ENCODE measurements at places on chromosomes 6 and 20.

DNA sequence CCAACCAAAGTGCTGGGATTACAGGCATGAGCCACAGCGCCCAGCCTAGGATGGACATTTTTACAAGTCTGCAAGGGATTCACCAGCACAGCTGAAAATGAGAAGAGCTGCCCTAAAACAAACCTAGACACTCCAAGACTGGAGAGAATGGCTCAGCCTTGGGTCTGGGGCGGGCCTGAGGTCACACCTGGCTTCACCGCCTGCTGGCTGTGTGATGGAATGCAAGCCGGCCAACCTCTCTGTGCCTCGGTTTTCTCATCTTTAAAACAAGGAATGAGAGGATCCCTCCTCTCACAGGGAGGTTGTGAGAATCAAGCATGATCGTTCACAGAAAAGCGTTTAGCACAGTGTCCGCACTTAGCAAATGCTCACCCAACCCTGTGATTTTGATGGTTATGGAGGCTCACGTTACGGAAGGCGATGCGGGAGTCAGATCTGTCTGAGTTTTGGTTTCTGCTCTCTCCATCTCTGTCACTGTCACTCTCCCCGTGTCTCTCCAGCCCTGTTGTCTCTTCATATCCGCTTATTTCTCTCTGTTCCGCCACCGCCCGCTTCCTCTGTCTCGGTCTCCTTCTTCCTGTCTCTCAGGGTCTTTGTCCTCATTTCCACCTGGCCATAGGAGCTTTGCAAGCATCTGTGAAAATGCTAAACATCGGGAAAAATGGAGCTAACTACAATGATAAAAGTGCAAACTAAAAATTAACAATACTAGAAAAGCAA lies 47.6 kb downstream of the CEBPB start:
- DNase-seq, result no peak

DNA sequence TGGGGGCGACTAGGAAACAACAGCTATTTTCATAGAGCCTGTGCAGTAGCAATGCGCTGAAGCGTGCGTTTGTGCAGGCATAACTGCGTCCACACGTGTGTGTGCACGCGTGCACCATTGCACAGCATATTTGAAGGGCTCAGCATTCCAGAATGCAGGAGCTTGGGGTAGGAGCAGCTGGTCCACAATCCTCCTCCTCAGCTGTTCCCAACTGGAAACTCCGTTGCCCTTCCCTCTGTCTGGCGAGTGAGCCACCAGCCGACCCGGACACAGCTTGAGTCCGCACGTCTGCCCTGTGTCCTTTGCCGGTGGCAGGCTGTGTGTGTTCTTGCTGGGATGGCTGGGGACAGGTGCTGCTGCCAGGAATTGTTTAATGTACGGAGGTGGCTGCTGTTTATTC lies 110.2 kb downstream of the SASH1 start:
- DNase-seq, result no peak

- DNase-seq, result no peak
These were observed 116.6 kb downstream of the DLL1 start for GRCh38 chr6:170174124-170174770.

GRCh38 chr20:12090920-12091319 lies 173.2 kb downstream of the BTBD3 start:
- DNase-seq, result no peak

- no peak for DNase-seq
These were observed 502.0 kb downstream of the QKI start for GRCh38 chr6:163916315-163917081.

GRCh38 chr20:57145089-57145631 lies 121.3 kb downstream of the BMP7 start:
- DNase-seq, result no peak

GRCh38 chr6:41373627-41373918 lies 38.2 kb downstream of the NCR2 start:
- DNase-seq, result no peak

DNA sequence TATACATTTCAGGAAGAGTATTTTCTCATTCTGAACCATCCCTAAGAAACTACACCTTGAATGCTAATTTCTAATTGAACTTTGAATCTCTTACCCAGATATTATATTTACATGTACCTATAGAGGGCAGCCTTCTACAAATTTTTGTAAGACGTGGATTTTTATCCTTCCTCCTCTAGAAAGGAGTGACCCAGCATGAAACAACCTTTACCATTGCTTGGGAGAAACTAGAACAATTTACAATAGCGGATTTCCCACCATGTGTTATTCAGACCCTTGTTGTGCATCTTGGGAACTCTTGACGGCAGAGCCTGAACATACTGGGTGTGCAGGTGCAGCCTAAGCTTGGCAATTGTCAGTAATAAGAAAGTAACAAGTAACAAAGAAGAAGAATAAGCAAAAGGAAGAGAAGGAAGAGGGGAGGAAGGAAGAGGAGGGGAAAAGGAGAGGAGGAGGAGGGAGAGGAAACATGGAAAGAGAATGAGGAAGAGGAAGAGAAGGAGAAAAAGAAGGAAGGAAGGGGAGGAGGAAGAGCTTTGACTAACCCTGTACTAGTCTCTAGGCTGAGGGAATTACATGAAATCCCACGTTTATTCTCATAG lies 10.8 kb upstream of the TAAR1 start:
- peak; percentile 61 for DNase-seq

DNA sequence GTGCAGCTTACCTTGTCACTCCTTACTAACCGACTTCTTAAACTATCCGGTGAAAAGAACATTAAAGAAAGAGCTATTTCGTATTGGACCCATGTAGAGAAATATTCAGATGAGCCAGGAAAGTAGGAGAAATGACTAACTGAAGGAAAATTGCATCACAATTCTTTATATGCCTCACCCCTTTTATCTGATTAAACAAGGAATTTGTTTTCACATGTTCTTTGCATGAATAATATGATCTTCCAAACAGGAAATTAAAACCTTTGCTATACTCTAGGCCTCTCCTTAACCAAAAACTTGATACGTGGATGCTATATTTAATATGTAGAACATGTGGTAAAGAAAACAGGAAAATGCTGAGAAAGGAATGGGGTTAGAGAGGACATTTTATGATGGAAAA lies 41.9 kb upstream of the LRRC1 start:
- peak; percentile 72 for DNase-seq

DNA sequence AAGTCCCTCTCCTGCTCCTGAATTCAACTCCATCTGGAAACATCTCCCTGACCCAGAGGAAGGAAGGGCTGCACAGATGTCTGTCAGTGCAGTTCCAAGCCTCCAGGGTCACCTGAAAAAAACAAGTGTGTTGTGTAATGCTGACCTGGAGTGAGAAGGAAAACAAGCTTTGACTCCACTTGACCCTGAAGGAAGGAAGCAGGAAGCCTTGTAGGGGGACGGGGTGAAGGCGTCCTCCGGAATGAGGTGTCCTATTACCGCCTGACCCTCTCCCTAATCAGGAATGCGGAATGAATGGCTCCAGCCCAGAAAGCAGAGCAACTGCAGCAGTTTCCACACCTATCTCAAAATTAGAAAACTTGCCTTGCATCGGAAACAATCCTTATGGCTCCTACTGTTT lies 13.9 kb upstream of the ADGRF5 start:
- no peak for DNase-seq

GRCh38 chr20:20759132-20759531 lies 46.7 kb upstream of the RALGAPA2 start:
- DNase-seq, result no peak

DNA sequence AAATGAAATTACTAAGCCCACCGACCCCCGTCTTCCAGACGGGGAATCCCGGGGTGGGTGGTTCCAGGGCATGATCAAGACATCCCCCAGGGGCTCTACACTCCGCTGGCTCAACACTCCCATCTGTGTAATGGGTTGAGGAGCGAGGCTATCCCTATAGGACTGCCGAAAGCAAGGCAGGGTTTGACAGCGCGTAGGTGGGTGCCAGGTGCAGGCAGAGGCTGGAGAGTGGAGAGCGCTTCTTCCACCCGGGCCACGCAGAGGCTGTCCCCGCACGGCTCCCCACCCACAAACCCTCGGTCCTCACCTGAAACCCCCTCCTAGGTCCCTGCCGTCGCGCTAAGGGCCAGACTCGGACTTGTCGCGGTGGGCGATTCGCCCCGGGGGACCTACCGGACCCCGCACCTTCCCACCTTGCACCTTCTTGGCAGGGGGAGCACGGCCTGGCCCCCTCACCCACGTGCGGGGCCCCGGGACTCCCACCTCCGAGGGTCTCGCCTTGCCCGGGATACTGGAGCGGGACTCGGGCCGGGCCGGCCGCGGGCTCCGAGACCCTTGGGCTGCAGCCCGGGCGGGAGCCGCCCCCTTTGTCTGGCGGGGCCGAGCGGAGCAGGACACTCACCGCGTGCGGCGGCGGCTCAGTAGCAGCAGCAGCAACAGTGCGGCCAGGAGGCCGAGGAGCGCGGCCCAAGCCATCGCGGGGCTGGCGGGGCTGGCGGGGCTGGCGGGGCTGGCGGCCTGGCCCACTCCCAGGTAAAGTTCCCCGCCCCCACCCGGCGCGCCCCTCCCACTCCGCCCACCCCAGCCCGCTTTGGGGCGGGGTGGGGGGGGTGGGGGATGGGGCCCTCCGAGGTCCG lies at the start of gene PTGIS:
Gene PTGIS (minus strand): TSS at position 717 of the 857 bp plus-strand sequence. CDS start 21 bp downstream, at position 696.
- peak; percentile 64 for DNase-seq

DNA sequence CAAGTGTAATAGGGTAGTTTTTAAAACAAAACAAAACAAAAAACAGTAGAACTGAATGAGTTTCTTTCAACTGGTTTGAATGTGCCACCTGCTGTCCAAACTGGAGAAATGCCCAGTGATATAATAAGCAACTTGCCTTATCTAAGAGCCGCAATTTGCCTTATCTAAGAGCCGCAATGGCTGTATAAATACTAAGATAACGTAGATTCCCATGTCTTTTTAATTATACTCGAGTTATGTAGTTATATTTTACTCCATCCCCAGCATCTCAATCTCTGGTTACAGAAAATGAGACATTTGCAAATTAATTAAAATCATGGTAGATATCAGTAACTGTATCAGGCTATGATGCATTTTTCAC lies 67.2 kb downstream of the RPP40 start:
- peak; percentile 47 for DNase-seq

DNA sequence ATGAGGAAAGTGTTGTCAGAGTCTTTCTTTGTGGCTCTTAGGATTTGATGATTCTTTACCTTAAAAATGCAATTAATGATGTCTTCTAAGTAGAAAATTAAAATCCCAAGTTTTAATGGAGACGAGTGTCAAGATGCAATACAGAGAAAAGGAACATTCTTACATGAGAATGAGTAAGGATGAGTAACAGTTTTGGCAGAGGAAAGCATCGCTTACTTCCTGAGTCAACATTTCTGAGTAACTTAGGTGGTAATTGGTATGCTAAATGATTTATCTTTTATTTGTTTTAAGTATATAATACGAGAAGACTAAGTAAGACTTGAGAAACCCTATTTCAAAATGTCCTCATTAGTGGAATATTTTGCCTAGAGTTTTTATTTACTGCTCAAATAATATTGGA lies 101.3 kb downstream of the RTN4IP1 start:
- peak; percentile 81 for DNase-seq

- DNase-seq, result no peak
These were observed 69.8 kb downstream of the SNAP25 start for GRCh38 chr20:10288421-10288820.

DNA sequence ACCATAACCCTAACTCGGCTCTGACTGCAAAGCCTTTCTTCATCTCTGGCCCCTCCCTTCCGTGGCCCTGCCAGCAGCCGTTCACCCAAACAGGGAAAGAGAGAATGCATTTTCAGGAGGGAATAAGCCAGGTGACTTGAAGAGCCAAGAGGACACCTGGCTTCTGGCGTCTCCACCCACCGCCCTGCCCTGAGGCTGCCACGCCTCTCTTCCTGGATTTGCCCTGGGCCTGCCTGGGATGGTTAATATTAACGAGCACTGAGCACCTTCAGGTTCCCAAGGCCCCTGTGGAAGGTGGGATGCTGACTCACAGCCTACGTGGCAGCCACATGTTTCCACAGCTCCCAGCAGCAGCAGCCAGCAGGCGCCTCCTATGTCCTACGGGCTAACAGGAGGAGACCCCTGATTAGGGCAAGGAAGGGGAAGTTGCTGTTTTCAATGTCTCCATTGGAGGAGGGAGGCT lies 138.0 kb upstream of the RREB1 start:
- DNase-seq, result no peak

- DNase-seq, result no peak
These were observed 63.3 kb upstream of the PTGIS start for GRCh38 chr20:49631061-49631716.

DNA sequence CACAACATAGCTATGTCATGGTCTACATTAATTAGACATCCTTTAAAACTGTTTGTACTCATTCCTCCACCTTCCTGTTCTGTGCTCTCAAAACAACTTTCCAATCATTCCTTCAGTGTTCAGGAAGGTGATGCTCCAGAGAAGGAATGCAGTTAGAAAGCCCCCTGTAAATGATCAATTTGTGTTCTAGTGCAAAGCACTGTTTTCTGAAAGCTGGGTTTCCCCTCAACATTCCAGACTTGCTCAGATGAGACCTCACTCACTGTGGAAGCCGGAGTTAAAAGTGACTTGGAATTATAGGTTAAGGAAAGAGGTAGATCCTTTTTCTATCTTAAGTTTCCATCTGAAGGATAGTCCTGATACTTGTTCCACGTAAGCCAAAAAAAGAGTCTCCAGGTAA lies 95.9 kb downstream of the BMP2 start:
- no peak for DNase-seq

DNA sequence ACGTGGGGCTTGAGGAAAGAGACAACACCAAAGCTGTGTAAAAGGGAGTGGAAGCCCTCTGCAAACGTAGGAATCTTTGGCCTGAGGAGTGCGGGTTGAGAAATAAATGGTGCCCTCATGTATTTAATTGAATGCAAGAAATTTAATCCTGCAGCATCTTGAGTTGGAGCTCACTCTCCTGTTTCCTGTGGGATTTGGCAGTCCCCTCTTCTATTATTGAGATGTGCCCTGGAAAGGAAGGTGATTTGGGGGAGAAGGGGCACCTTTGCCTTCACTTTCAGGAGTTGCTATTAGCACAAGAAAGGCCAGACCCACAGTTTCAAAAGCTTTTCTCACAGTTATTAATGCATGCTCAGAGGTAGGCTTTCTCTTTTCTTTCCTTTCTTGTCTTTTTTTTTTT lies 201.4 kb upstream of the HDDC2 start:
- no peak for DNase-seq

GRCh38 chr6:22956029-22956681 lies 386.8 kb downstream of the HDGFL1 start:
- no peak for DNase-seq

DNA sequence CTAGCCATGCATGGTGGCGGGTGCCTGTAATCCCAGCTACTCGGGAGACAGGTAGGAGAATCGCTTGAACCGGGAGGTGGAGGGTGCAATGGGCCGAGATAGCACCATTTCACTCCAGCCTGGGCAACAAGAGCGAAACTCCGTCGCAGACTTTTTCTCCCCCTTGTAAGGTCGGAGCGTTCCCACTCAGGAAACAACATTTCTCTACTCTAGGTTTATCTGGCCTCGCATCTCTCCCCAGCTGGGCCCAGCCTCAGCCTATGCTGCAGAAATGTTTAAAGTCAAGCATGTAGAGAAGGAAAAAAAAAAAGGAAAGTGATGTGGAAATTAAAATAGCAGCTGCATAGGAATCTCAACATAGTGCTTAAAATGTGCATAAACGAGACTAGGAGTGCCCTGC lies 172.3 kb downstream of the TRIM27 start:
- DNase-seq, result no peak

- DNase-seq, result peak; percentile 39
These were observed 146.2 kb downstream of the COL21A1 start for GRCh38 chr6:56101141-56101553.
